ENCODE measurements at places on chromosomes 11 and 22. TPM values are rescaled to one million over a fixed set of nuclear protein-coding genes. Genes with fewer than 3 reads are reported as not detected.

The TMEM191C gene
- 5.4 TPM for total RNA-seq

The KIRREL3 gene
- not detected for total RNA-seq

The SPI1 gene
- total RNA-seq: 4.7 TPM

The GLYATL2 gene
- total RNA-seq: not detected

The OR5A1 gene
- total RNA-seq: not detected

The CSF2RB gene
- 0.60 TPM for total RNA-seq

The CCDC116 gene
- total RNA-seq: 0.93 TPM

The OR4D5 gene
- not detected for total RNA-seq

The FAM227A gene
- total RNA-seq: 0.29 TPM

The THY1 gene
- not detected for total RNA-seq

The PDE2A gene
- 1.9 TPM for total RNA-seq

The NECTIN1 gene
- 2.5 TPM for total RNA-seq

The TRIM29 gene
- total RNA-seq: not detected

The LMO2 gene
- 0.99 TPM for total RNA-seq

The OR5P2 gene
- total RNA-seq: not detected

The WNT11 gene
- not detected for total RNA-seq

The FAM180B gene
- total RNA-seq: not detected

The OR56B4 gene
- not detected for total RNA-seq

The KCNK4 gene
- not detected for total RNA-seq

The TOMM22 gene
- 60.9 TPM for total RNA-seq

The POLR3H gene
- total RNA-seq: 54.6 TPM

The MS4A15 gene
- not detected for total RNA-seq

The PLAAT5 gene
- 0.58 TPM for total RNA-seq

The APOL5 gene
- not detected for total RNA-seq

The MUC15 gene
- not detected for total RNA-seq

The MEI1 gene
- 52.9 TPM for total RNA-seq

The DDX6 gene
- total RNA-seq: 340 TPM

The CELF1 gene
- total RNA-seq: 138 TPM

The INS gene
- not detected for total RNA-seq

The MUC6 gene
- total RNA-seq: not detected

The ROBO4 gene
- not detected for total RNA-seq

The ANKK1 gene
- 5.9 TPM for total RNA-seq

The POU2AF2 gene
- total RNA-seq: not detected

Data from naive thymus-derived CD8-positive, alpha-beta T cell (primary cell).